ENCODE measurements at places on chromosomes 1 and 21.

GRCh38 chr1:234484218-234484617, 5.2 kb upstream of the TARBP1 start:
- no peak for DNase-seq

GRCh38 chr1:197837911-197838310, 62.6 kb upstream of the DENND1B start:
- no peak for DNase-seq

DNA sequence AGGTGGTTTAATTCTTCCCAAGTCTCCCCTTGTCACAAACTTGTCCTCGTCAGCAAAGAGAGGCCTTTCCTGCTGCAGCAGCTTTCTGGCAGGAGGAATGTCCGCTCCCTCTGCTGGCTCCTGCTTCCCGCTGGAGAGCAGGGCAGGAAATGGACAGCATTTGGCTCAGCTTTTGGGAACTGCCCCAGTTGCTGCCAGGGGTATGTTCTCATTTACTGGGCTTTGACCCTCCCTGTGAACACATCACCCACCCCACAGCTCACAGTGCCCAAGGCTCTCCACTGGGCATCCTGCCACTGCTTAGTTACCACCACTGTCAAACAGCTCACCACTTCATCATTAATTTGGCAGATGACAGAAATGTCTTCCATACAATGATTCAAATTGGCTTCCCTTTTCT, 75.4 kb downstream of the MRPL37 start:
- DNase-seq: peak; percentile 82

DNA sequence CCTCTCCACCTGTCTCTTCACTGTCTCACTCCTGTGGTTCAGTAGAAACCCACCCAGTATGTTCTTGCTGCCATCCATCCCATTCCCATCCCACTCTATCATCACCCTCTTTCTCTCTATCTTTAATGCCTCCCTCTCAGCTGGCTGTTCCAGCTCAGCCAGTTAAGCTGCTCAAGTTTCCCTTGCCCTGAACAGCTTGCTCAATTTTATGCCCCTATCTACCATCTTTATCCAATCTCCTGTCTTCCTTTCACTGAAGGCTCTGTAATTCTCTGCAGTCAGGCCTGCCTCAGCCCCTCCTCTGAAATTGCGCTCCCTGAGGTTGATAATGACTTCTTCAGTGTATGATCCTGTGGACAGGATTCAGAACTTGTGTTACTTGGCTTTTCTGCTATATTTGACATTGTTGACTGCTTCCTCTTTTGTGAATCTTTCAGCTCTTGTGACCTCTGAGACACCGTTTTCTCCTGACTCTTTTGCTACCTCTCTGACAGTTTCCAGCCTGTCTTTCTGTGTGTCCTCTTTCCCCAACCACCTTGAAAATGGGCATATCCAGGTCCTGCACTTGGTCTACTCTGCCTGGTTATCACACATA, 13.9 kb upstream of the BCAR3 start:
- DNase-seq: no peak

GRCh38 chr1:42657201-42657600, 1.0 kb upstream of the PPIH start:
- no peak for DNase-seq

GRCh38 chr1:14251871-14252270, 346.6 kb upstream of the KAZN start:
- no peak for DNase-seq

DNA sequence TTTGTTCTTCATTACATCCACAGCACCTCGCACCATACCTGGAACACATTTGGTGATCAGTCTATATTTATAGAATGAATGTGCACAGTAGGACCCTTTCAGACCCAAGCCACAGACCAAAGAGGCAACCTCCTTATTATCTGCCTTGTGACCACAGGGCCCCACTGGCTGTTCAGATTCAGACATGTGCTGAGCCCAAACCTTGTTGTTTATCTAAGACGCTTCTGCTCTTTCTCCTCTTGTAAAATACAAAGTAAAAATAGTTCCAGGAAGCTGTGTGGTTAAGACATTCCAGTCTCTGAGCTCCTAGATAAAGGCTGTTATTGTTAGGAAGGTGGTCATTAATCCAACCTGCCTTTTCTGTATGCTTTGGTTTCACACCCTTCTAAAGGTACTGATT, 3.6 kb upstream of the SCMH1 start:
- DNase-seq: no peak

GRCh38 chr1:180680558-180681144, 48.8 kb downstream of the XPR1 start:
- DNase-seq: no peak

DNA sequence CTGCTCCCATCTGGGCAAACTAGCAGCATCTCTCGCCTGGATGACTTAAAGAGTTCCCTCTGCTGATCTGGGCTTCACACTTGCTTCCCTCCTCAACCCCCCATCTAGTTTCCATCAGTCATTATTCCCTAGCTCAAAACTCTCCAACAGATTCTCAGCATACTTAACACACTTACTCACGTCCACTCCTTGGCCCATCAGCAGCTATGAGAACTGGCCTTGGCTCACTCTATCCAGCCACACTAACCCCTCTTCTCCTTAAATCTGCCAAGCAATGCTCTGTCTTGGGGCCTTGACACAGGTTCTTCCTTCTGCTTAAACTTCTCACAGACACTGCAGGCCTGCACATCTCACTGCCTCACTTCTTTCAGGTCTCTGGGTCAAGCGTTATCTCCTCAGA, 41.6 kb downstream of the GNG12 start:
- DNase-seq: no peak

DNA sequence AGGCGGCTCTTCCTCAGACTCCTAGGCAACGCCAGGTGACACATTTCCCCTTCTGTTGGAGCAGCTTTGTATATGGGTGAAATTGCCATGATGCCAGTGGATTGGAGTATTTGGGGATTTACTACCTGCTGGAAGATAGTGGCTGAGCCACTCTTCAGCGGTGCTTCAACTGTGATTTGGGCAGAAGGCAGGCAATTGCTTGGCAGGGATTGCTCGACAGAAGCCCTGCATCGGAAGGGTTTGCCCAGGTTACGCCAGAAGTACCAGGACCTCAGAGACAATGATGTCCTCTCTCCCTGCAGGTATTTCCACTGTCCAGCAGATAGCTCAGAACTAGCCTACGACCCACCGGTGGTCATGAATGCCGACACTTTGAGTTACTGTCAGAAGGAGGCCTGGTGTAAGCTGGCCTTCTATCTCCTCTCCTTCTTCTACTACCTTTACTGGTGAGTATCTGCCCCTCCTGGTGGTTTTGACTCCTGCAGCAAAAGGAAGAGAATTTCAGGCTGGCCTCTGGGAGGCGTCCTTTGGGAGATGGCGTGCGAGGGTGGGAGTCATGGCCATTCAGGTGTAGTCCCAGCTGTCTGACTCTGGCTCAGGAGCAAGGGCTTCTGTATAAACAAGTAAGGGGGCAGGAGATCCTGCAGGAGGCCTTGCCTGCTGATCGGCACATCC, 118.3 kb downstream of the CNIH3 start:
- no peak for DNase-seq

DNA sequence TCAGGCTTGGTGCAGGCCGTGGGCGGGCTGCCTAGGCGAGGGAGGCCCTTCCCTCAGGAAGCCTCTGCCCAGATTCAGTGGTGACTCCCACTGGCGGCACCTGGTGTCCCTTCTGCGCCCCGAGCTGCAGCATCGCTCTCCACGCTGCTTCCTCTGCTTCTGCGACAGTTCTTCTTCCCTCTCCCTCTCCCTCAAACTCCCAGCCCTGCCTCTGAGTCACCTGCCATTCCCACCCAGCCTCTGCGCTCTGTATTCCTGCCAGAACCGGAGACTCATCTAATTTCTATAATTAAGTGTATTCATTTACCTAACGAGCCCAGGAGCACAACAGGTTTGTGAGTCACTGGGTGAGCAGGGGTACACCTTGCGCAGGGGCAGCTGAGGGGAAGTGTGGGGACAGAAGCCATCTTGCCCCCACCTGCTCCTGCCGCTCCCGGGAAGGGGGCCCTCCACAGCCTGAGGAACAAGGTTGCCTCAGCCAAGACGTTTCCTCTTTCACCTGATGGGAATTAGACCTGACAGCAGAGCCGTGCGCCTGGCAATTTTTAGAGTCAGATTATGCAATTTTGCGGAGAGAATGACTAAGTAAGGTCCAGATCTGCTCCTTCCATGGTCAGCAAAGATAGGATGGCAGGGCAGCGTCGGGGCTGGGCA, 19.4 kb downstream of the KCNC4 start:
- no peak for DNase-seq

DNA sequence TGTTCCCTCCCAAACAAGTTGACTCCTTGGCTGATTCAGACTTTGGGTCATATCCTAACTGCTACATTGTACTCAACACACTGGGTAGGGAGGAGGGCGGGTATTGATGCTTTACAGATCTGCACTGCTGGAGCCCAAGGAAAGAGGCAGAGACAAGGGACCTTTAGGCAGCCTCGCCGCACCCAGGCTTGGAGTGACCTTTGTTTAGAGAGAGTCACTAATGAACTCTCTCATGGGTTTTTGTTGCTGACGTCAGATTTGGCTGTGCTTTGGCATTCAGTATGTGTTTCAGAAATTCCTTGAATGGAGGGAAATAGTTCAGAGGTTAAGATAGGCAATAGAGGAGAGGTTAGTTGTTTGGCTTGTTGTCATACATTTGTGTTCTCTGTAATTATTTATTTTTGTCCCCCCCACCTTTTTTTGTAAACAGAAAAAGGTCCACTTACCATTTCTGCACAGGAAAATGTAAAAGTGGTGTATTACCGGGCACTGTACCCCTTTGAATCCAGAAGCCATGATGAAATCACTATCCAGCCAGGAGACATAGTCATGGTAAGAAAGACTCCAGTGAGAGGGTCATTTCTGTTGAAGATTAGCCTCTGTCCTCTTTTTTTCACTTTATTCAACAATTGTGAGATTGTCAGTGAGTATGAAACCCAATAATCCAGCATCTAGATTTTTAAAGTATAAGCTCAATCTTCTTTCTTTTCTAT, 116.1 kb downstream of the ATP5PO start:
- DNase-seq: peak; percentile 20

GRCh38 chr1:118325550-118326225, 140.7 kb upstream of the SPAG17 start:
- DNase-seq: no peak

- DNase-seq: peak; percentile 85
Observed at GRCh38 chr1:155226910-155227260, 18.4 kb downstream of the MTX1 start.

DNA sequence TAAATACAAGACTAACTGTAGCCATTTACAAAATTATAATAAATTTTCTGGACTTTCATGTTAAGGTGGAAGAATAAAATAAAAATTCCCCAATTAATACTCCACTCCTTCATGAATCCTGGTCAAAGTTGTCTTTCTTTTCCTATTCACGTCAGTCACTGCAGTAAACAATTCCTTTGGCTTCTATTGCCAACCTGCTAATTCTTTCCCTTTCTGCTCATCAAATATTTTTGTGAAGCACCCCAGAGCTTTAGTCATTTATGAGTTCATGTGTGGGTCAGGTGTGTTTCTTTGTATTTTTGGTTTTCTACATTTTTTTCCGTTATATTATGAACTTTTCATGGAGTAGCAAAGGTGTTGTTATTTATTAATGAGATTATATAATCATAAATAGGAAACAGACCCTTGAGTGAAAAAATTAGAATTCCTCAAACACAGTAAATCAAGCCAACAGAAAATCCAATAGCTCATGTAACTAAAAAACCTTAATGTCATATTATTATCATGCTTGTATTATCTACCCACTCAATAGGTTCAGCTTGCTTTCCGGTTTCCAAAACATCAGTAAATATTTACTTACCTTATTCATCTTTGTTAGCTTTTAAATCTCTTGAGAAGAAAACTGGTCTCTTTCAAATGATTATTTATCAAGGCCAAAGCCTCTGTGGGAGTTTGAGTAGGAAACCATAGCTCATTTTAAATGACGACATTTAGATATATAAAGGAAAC, 29.6 kb upstream of the PLA2G4A start:
- DNase-seq: no peak

DNA sequence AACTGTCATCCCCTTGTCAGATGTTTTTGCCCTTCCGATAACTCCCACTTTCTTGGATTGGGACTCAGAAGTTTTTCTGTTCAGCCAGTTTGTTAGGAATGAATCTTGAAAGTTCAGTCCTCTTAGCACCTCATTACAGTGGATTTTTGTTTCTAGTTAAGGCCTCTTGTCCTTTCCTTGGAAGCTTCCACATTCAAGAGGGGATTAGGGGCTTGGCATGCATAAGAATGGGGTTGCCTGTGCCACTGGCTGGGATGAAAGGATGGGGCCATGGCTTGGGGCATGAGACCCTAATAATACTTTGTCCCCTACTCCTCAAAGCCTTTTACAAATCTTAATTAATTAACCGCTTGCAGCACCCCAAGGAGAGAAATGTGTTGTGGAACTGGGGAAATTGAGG, 2.4 kb upstream of the DHDDS start:
- DNase-seq: no peak

GRCh38 chr1:176775378-176775777, 312.4 kb downstream of the PAPPA2 start:
- DNase-seq: no peak

DNA sequence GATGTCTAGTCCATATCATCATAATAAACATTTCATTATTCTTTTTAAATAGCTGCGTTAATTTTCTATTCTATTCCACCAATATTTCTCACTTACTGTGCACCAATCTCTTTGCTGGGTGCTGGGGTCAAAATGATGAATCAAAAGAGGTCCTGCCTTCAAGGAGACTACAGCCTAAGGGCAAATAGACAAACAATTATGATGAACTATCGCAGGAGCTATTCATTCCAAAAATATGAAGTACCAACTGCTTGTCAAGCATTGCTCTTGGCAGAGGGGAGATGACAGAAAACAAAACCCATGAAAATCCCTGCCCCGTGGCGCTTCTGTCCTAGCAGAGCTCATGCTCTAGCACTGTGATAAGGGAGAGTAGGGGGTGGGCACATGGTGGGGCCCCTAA, 28.8 kb upstream of the SLC26A9 start:
- no peak for DNase-seq

- DNase-seq: no peak
Observed at GRCh38 chr1:79554688-79555087, 548.2 kb upstream of the ADGRL4 start.

DNA sequence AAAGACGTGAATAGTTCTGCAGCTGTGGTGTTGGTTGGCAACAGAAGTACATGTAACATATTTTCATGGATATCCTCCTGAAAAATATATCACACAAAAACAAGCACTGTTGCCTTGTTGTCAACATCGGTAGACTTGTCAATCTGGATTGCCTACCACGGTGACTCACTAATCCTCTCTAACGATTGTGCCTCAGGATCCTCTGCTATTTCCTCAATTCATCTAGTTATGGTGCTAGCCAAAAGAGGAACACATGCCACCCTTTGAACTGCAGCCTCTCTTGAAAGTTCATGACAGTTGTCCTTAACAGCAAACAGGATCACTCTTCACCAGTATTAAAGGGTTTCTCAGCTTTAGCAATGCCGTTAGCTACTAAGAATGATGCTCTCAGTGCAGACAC, 25.7 kb downstream of the RASAL2 start:
- DNase-seq: no peak

Data from stomach (tissue), 19 donors.